ENCODE measurements at places on chromosomes 16 and 17.

GRCh38 chr17:2304931-2305330 lies 1.2 kb downstream of the SRR start:
- no peak for DNase-seq

DNA sequence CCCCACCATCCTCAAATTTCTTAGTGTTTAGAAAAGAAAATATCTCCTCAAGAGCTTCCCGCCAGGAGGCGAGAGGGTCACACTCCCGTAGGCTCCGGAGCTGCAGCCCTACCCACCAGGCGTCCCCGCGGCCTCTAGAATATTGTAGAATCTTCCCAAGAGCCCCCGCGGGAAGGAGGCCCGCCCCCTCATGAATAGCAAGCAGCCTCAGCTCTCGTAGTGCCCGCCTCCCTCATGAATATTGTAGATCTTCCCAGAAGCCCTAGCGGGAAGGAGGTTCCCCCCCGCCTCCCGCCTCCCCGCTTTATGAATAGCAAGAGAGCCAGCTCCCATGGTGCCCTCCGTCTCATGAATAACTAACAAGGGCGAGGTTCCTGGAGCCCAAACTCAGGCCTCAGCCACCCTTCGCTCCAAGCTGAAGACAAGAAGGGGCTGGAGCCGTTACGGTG lies at the start of gene FBXO47:
TSS of gene FBXO47 (minus strand) at position 114 of the 449 bp plus-strand sequence. CDS start 4,378 bp downstream, outside the sequence.
- DNase-seq, result peak; percentile 12

GRCh38 chr17:38351412-38352222 lies at the start of gene SOCS7:
Gene SOCS7 (plus strand): TSS chr17:38351844. CDS start chr17:38352053, 209 bp downstream.
- DNase-seq, result peak; percentile 97

DNA sequence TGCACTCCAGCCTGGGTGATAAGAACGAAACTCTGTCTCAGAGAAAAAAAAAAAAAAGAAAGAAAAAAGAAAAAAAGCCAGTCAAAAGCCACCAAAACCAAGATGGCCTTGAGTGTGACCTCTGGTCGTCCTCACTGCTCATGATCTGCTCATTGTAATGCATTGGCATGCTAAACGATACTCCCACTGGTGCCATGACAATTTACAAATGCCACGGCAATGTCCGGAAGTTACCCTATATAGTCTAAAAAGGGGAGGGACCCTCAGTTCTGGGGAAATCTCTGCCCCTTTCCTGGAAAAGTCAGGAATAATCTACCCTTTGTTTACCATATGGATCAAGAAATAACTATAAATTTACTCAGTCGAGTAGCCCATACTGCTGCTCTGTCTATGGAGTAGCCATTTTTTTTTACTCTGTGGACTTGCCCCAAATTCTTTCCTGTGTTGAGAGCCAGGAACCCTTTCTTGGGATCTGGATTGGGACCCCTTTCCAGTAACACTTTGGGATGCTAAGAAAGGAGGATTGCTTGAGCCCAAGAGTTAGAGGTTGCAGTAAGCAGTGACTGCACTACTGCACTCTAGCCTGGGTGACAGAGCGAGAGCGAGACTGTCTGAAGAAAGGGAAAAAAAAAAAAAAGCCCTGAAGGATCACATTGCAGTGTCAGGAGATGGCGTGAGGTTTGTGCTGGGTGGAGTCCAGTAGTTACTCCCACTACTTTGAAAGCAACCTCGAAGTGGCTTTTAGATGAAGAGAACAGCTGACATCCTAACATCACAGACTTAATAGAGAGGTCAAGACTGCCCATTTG lies 3.7 kb upstream of the TMEM231 start:
- DNase-seq, result no peak

DNA sequence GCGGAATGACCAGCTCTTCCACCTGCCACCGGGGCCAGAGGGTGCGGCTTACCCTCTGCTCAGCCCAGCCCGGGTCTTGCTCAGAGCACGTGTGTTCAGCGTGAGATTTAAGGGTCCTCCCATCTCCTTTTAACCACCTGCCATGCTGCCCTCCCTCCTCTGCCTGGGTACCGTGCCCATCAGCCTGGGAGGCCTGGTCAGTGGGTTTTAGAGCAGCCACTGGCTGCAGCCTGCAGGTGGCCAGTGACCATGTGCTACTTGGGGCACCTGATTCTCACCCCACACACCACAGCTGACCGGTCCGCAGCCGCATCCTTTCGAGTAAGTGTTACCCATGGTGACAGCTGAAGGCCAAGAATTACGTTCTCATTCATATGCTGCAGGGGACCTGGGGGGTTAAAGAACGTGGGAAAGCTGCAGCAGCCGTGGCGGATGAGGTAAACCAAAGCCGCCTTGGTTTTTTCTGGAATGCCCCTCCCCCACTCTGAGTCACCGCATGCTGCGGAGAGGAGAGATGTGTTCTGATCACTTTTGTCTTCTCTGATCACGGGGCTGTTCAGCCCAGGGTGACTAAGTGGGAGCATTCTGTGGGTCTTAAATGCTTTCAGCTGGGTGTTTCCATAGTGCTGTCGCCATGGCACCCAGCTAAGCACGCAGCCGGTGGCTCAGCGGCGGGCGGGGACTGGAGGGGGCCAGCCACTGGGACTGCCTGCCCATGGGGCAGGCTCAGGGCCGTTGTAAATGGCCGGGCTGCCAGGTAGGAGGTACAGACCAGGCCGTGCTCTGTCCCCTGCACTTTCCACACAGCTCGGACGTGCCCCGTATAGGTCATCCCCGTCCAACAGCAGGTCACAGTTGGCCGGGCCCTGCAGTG lies 59.8 kb downstream of the BAIAP2 start:
- DNase-seq, result peak; percentile 77

DNA sequence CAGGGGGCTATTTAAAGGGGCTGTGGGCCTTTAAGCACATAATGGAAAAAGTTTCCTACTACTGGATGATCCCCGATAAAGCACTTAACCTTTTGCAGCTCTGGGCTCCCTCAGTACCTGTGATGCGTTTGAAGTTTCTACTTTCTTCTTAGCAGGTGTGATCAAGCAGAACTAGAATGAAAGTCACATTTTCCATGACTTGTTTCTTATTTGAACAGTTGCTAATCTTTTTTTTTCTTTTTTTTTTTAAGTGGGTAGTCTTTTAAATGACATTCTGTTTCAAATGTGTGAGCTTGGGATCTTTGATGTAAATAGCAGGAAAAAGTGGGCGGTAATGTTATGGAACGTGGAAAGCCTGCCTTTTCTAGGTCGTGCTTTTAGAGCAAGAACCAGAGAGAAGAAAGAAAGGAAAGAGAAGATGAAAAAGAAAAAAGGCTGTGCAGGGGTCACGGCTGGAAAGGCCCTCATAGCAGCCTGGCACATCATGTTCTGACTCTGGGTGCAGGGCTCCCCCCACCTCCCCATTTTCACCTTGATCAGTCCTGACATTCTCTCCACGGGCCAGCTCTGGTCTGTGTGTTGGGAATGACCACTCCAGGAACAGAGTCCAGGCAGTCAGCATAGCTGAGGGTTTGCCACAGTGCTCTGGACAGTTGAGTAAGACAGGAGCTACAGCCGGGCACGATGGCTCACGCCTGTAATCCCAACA lies 150.6 kb downstream of the CLEC16A start:
- DNase-seq, result no peak

- DNase-seq, result no peak
These were observed 19.6 kb downstream of the MED13 start for GRCh38 chr17:62045517-62045916.

GRCh38 chr17:65954148-65954449 lies 237.8 kb downstream of the CEP112 start:
- DNase-seq, result no peak

- DNase-seq, result no peak
These were observed 43.4 kb upstream of the RASD1 start for GRCh38 chr17:17539591-17539990.
